Stimulated activated CD4-positive, alpha-beta T cell treated with anti-CD3 and anti-CD28 coated beads, Interleukin-12 subunit alpha, Interleukin-12 subunit beta, amount 100 ng/mL, for 24 hours (primary cell): ENCODE measurements at places on chromosomes 1 and 21.

GRCh38 chr1:33459691-33460090 lies 12.8 kb upstream of the ZSCAN20 start:
- no peak for DNase-seq

- DNase-seq = peak; percentile 38
These were observed 41.6 kb downstream of the LAMC2 start for GRCh38 chr1:183227422-183228346.

DNA sequence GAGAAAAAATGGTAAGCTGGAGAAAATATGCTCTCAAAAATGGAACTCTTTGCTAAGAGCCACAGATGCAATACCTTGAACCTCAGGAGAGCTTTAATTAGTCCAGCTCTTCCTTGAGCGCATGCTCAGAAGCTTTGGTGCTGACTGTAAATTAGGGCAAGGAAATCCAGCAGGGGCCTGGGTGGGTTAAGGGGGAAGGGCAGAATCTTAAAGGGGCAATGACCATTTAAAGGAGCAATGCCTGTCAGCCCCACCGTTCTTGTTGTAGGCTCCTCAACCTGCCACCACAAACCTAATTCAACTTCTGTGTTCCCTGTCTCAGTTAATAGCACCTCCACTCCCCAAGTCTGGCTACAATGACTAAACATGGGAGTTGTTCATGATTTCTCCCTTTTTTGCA lies 6.8 kb upstream of the SLC22A15 start:
- DNase-seq = no peak

DNA sequence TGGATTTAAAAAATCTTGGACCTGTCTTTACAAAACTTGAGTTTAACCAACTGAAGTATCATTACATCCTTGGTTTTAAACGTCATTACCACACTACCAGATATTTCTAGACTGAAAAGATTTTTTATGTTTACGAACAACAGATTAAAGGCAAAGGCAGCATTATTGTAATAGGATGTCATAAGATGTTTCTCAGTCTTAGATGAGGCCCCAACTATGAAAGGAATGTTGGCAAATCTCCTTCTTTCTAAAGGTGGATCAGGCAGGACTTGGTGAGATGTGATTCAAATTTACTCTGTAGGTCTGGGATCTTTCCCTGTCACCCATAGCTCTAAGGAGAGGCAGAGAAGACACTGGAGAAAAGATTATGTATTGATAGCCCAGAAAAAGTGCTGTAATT lies 417.9 kb downstream of the PTBP2 start:
- DNase-seq = no peak

DNA sequence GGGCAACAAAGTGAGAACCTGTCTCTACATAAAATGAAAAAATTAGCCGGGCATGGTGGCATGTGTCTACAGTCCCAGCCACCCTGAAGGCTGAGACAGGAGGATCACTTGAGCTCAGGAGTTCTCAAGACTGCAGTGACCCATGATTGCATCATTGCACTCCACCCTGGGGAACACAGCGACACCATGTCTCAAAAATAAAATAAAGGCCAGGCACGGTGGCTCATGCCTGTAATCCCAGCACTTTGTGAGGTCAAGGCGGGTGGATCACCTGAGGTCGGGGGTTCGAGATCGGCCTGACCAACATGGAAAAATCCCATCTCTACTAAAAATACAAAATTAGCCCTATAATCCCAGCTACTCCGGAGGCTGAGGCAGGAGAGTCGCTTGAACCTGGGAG lies 20.1 kb downstream of the ANKRD13C start:
- DNase-seq = no peak

DNA sequence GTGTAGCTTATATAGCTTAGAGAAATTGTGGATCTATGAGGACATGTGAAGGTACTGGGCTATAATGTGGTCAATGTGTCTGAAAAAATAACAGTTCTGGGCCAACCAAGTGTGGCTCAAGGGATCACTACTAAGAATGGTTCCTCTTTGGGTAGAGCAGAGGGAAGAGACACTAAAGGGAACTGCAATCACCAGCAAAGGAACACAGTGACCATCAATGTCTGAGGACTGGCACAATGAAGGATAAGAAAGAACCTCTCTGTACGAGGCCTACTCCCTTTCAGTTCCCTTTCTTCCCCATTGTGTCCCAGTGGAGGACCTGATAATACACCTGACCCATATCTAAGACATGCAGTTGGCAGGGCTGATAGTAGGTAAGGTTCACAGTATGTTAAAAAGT lies 89.9 kb upstream of the JAK1 start:
- DNase-seq = no peak

GRCh38 chr1:221078260-221078965 lies 199.2 kb downstream of the HLX start:
- DNase-seq = no peak

- DNase-seq = no peak
These were observed 11.9 kb downstream of the ACTRT2 start for GRCh38 chr1:3033040-3033789.

GRCh38 chr1:219152751-219153150 lies 20.9 kb upstream of the LYPLAL1 start:
- DNase-seq = no peak

- no peak for DNase-seq
These were observed 5.5 kb downstream of the DISC1 start for GRCh38 chr1:231632119-231632518.

DNA sequence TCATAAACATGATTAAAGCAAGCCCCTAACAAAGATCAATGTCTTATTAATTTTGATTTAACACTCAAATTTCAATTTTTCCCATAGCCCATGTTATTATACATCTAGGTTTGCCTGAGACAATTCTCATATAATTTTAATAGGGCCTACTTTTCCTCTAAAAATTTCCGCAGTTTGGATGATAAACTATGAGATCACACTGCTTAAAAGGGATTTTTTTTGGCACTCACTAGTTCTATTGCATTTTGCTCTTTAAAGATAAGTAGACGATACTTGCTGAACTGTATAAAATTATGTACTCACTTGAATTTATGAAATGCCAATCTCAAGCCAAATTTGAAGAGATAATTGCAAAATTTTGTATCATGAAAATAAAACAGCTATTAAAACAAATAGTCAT lies 480.4 kb upstream of the ZRANB2 start:
- DNase-seq = no peak

- no peak for DNase-seq
These were observed 49.5 kb upstream of the BCL10 start for GRCh38 chr1:85325920-85326319.

- DNase-seq = no peak
These were observed 28.3 kb upstream of the VPS13D start for GRCh38 chr1:12201352-12202189.

GRCh38 chr1:247332623-247333361 lies 1.1 kb upstream of the ZNF496 start:
- no peak for DNase-seq

DNA sequence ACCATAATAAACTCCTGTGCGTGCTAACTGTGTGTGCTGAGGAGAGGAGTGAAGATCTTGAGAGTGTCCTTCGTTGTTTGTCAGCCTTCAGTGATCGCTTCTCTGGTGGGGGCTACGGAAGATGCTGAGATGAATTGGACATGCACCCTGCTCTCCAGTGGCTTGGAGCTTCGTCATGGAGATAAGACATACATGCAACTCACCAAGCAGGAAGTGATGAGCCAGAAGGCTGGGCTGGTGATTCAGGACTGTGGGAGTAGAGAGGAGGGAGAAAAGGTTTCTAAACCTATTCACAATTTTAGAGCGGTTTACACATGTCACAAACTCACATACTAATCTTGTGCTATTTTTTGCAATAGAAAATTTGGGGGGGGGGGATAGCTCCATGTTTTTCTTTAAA lies 128.9 kb upstream of the ADAR start:
- DNase-seq = peak; percentile 46
